Stimulated activated CD4-positive, alpha-beta T cell treated with anti-CD3 and anti-CD28 coated beads, Interleukin-2, amount 100 ng/mL, for 48 hours (primary cell): ENCODE measurements at places on chromosomes 12 and 14.

DNA sequence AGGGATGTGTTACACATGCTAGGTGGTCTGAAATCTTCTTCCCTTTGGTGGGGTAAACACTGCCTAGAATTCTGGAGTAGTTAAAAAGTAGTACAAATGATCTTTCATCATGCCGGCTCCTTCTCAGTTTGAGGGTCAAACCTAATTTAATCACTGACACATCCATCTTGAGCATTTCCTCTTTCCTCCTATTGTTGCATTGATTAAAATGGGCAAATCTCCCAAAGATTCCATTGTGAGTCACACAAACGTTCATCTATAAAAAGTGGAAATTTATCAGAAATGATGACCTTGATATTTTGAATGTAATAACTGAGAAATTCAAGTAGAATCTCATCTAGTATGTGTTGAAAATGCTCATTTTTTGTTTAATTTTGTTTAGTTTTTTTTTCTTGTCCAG lies 996.0 kb downstream of the NRXN3 start:
- no peak for DNase-seq

- DNase-seq: no peak
These were observed 174.5 kb downstream of the KTN1 start for GRCh38 chr14:55754471-55754870.

GRCh38 chr12:56040963-56041551 lies 661 bp upstream of the RPS26 start:
- peak; percentile 10 for DNase-seq

GRCh38 chr12:122363782-122364181 lies 58.7 kb downstream of the CLIP1 start:
- no peak for DNase-seq

DNA sequence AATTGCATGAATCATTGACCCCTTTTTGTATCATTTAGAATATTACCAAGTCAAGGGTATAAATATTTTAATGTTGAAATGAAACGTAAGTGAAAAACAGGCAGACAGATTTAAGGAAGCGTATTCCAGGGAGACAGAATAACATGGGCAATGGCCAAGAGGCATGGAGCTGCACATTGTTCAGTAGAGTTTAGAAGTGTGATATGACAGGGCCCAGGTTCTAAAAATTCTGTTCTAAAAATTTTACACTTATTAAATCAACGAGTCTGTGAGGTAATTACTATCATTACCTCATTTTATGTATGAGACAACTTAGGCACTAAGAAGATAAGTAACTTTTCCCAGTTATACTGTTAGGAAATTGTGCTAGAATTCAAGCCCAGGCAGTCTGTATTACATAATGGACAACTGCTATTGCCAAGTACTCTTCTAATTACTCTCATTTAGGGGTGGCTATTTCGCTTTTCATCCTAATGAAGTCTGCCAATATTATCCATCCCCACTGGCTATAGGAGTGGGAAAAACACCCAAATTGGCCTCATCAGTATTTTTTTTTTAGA lies 103.2 kb upstream of the NAV3 start:
- DNase-seq: no peak

GRCh38 chr12:5510251-5510805 lies 78.4 kb downstream of the NTF3 start:
- DNase-seq: no peak
